T-helper 9 cell (primary cell): ENCODE measurements at places on chromosomes 3 and 15.

DNA sequence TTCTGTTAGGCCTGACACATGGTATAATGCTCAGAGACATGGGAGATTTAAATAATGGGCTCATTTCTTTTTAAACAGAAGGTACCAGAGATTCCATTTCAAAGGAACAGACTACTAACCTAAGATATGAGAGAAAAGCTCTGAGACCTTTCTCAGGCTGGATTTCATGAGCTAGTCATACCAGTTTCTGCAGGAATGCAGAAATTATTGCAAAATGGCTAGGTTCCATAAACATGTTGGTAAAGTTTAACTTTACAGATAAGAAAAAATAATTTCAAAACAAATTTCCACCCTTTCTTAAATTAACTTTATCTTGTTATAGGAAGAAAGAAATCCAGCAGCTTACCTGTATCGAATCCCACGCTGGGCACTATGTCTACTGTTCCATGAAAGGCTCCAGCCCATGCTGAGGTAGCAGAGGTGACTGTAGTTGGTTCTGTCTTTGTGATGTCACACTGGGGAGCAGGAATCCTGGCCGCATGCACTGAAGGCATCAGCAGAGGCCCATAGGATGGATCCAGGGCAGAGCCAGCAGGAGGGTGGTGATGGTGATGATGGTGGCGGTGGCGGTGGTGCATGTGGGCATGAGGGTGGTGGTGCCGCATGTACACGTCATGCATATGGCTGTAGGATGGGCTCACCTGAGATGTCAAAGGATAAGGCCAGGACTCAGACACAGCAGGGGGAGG, 22.6 kb downstream of the VGLL3 start:
- no peak for DNase-seq

DNA sequence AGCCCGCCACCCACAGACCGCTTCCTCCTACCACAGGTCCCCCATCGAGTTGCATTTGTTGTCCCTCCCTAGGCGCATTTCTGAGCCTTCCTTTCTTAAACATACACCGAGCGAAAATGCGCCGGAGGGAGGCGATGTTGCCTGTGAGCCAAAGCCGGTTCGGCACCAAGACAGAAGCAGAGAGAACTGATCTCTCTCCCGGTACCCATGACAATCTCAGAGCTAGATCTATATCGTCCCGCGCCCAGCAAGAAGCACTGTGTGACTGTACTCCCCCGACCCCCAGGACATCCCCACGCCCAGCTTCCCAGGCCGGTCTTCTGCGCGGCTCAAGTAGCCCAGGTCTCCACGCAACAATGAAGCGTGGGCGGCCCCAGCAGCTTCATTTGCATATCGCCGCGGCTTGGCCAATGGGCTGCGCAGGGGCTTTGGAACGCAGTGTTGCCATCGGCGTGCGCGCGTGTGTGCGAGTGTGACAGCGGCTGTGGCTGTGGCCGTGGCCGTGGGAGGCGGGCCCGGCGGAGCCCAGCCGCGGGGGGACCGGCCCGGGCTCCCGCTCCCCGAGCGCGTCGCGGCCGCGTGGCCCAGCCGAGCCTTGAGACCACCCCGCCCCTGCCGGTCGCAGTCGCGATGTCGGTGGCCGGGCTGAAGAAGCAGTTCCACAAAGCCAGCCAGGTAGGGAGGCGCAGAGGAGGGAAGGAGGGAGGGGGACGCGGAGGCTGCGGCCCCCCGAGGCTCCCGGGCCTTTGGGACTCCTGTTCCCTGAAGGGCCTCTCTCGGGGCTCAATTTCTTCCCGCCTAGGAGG, at the start of gene SH3GL3:
Gene SH3GL3 (plus strand): TSS at position 438 of the 806 bp plus-strand sequence. CDS start 193 bp downstream, at position 631.
- DNase-seq, result no peak

GRCh38 chr3:34207002-34207401, 408.6 kb downstream of the PDCD6IP start:
- DNase-seq, result no peak

- no peak for DNase-seq
These were observed 172.7 kb downstream of the WDR72 start for GRCh38 chr15:53586799-53587198.

DNA sequence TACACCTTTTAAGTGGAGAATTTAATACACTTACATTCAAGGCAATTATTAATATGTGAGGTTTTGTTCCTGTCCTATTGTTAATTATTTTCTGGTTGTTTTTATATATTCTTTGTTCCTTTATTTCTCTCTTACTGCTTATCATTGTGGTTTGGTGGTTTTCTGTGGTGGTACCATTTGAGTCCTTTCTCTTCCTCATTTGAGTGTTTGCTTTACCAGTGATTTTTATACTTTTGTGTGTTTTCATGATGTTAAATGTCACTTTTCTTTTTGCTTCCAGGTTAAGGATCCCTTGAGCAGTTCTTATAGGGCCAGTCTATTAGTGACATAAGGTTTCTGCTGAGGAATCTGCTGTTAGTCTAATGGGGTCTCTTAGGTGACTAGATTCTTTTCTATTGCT, 116.5 kb downstream of the LRRK1 start:
- no peak for DNase-seq

DNA sequence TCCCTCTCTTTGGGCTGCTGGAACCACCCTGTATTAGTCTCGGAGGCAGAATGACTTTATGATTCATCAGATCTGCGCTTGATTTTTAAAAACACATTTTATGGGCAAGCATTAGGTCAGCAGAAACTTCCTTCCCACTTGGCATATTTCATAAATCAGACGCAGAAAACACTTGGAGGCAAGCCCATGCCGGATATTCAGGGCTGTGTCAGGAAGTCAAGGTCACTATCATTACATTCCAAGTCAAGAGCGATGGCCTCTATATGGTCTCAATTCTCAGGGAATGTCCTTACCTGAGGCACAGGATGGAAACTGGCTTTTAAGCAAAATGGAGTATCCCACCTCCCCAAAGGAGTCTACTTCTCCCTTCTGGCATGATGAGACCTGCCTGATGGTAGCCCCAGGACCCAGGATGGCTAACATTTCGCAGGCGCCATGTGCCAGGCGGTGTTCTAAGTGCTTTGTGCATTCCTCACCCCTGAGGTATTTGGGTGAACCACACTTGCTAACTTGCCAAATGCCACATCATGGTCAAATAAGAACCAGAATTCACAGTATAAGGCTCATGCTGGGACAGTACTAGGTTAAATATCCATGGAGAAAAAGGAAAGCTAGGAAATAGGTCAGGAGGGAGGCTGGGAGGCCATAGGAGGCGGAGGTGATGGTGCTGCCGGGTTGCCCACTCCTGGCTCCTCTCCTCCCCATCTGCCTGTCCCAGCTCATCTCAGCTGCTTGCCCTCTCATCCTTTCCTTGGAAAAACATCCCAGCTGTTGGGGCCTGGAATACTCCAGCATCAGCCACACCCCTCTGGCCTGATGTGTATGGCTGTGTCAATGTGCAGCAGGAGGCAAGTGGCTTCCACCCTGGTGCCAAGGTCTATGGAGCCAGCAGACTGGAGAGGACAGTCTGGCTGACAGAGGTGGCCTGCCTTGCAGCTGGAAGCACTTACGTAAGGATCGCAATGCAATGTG, 18.8 kb downstream of the BCL2L10 start:
- DNase-seq, result no peak

DNA sequence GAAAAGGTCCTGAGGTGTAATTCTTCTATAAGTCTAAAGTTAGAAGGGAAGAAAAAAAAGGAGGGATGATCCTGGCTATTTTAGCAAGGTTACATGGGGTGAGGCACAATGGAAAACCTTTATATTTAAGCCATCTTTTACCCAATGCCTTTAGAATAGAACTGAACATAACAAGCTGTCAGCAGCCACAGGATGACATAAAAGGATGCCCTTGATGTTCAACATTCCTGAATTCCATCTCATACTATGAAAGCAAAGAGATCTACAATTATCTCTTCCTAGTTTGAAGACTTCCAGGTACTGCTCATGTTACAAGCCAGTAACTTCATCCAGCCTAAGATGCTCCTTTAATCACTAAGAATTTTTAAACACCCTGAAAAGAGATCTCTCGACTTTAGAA, 26.9 kb downstream of the NEK10 start:
- no peak for DNase-seq

- DNase-seq, result no peak
These were observed 470.4 kb downstream of the ROBO1 start for GRCh38 chr3:79297245-79297960.

DNA sequence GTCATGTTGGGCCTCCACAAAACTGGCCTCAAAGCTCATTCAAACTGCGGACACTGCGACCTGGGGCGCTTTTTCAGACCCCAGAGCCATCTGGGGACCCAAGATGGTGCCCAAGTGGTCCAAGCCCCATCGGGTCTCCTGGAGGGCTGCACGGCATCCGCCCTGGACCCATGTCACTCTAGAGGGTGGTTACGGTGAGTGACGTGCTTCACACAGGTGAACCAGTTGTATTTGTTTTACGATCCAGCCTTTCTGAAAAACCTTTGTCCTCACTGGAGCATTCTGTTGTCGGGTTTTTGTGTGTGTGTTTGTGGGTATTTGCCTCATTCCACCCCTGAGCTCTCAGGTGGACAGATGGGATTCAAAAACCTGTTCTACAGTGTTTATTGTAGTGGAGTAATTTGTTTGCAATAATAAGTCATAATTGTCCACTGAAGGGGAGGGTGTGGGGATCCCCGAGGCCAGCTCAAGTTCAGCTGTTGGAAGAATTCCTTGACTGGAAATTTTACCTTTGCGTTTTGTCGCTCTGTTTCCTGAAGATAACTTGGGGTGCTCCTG, 1.9 kb downstream of the SLC51A start:
- DNase-seq, result no peak

GRCh38 chr3:182713743-182714517, 79.4 kb upstream of the ATP11B start:
- DNase-seq, result no peak

DNA sequence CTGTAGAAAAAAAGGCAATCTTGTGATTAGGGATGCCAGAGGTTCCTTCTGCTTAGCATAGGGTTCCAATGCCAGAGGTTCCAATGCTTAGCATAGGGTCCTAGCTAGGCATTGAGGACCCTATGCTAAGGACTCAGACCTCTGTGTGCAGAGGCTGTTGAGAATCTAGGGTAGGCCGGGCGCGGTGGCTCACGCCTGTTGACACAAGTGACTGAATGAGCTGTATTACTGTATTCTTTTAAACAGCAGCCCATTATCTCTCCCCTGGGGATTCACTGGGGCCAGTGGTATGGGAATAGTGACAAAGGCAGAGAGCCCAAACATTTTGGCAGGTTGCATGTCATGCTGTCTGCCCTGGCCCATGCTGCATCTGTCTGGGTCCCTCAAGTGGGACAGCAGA, 16.2 kb downstream of the PAK6 start:
- DNase-seq, result no peak

DNA sequence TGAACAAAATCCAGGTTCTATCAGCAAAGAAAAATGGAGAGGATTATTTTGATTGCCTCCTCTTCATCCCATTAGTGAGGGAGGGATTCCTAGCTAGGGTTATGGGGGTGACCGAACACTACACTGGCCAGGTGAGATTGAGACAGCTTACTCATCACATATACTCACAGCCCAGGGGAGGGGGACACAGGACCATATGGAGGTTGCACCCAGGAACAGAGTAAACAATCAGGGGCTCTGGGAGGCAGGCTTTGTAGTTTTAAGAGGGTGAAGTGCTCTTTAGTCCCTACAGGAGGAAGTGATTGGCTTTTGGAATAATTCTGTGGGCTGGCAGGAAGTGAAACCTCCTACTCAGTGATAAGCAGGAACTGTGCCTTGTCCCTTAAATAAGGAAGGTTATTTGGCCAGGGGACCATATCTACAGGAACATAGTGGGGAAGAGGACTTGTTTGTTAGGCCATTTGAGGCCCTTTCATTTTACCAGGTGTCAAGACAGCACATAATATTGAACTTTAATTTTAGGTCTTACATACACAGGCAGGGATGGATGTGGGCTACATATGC, 17.5 kb upstream of the KCTD6 start:
- DNase-seq, result no peak

DNA sequence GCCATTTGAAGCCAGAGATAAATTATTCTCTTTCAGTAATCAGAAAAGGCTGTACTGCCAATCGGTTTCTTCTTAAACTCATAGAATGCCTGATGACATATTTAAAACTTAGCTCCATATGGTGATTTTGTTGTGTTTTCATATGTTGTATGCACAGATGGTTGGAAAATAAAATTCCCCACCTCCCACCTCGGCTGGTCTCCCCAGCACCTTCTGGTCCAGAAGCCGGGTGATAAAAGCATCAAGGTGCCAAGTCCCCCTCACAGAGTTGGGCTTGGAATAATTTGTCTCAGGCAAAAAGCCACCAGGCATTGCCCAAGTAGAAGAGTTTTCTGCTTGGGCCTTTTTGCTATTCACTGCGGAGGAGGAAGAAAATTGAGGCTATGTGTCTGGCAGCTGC, 18.4 kb downstream of the LARS2 start:
- no peak for DNase-seq

GRCh38 chr15:38058596-38059075, 124.2 kb downstream of the TMCO5A start:
- no peak for DNase-seq

- DNase-seq, result no peak
These were observed 33.2 kb upstream of the SECISBP2L start for GRCh38 chr15:49079340-49080039.

DNA sequence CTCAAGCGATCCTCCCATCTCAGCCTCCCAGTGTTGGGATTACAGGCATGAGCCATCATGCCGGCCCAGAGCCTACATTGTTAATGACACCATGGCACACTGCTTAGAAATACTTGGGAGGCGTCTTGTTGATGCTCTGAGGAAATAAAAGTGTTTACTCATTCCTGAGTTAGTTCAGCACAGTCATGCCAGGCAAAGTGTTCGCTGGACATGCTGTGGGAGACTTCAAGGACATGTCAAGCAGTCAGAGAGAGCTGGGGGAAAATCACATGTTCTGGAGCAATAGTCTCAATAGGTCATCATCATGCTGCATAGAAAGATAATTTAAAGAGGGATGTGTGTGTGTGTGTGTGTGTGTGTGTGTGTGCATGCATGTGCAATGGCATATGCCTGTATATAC, 37.5 kb downstream of the TTC23 start:
- DNase-seq, result no peak

- no peak for DNase-seq
These were observed 108.4 kb downstream of the OXNAD1 start for GRCh38 chr3:16373341-16373946.

- DNase-seq, result no peak
These were observed 105.3 kb downstream of the BBX start for GRCh38 chr3:107627962-107628542.
